ENCODE measurements at places on chromosomes 16 and 17.

GRCh38 chr17:4375039-4375748, 8.7 kb upstream of the UBE2G1 start:
- no peak for DNase-seq

- DNase-seq: no peak
These were observed 39.7 kb upstream of the EMP2 start for GRCh38 chr16:10620120-10620519.

GRCh38 chr16:49744244-49745220, 111.4 kb downstream of the ZNF423 start:
- no peak for DNase-seq

DNA sequence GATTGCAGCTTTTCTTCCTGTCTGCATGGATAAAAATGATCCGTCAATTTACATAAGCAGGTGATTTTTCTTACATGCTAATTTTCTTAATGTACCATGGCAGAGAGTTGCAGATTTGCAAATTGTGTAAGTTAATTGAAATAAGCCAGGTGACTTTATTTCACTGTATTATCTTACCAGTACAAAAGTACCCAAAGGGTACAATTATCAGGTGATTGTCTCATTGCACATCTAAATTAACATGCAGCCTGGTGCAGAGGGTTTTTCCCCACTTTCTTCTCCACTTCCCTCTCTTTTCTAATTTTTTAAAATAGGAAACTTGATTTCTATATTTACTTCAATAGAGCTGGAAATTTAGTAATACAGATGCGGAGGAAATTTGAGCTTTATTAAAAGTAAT, 11.2 kb downstream of the NLK start:
- no peak for DNase-seq

GRCh38 chr16:87951552-87952538, 611 bp downstream of the BANP start:
- no peak for DNase-seq

DNA sequence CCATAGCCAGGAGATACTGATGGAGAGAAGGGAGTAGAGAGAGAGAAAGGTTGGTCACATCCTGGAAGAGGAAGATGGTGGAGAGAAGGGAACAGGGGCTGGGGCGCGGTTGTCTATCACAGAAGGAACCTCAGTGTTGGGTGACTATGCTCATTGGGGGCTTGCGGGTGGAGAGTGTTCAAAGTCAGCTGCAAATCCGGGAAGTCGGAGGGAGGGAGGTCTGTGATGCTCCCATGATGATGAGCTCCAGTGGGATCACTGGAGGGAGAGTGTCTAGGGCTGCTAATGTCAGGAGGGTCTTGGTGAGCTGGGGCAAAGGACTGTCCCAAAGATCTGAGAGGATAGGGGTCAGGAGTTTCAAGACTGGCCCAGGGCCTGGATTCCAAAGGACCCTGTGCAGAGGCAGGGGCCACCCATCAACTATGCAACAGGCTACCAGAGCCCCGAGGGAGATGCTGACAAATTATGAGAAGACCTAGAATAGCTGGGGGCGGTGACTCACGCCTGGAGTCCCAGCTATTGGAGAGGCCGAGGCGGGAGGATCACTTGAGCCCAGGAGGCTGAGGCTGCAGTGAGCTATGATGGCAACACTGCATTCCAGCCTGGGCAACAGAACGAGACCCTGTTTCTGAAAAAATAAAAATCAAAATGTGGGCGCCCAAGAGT, 2.6 kb downstream of the SPDYE4 start:
- DNase-seq: no peak
